ENCODE measurements at places on chromosomes 2 and 18.

- no peak for DNase-seq
These were observed 203.9 kb upstream of the PIK3C3 start for GRCh38 chr18:41751161-41751560.

GRCh38 chr18:61738042-61738441, 154.8 kb downstream of the RNF152 start:
- no peak for DNase-seq

DNA sequence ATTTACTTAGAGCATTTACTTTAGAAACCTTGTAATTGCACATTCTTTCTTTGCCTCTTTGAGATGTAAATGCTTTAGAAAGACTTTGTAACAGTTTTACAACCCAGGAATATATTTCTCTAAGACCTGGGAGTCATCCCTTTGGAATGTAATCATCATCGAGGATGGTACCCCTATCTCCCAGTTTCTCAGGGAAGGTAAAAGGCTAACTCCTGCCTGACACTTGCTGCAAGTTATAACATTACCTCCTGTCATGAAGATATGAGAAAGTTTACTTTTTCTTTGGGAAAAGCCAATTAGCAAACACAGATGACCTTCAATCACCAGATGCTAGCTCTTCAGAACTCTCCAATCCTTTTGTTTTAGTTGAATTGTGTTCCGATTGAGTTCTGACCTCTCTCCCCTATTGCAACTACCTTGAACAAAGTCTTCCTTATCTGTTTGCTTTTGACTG, 420.3 kb upstream of the FSIP2 start:
- DNase-seq, result no peak

DNA sequence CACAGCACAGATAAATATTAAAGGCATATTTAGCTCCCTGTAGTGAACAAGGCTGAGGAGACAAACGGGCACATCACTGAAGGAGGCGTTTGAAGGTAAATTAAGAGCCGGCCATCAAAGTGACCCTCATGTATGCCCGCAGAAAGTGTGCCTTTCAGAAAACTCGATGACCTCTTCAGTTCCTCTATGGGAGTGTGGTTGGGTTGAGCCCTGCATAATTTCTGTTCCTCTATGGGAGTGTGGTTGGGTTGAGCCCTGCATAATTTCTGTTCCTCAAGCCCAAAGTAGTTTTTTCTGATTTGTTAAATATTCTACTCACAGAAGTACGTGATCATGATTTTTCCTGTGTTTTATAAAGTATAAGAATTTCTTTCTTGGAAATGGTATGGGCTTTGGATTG, 568.5 kb downstream of the TSN start:
- DNase-seq, result no peak

DNA sequence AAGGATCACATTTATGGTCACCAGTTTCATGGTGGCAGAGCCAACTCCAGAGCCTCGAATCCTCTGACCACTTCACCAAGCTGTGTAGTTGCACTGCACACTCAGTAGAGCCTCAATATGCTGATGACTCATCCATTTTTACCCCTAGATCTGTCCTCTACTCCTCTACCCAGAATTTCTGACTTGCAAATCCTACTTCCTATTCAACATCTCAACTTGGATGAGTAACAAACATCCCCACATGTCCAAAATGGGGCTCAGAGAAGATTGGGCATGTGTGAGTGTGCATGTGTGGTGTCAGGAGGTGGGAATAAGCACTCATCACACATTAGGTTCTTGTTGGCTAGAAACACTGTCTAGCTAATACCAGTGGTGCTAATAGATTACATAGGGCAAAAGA, 57.8 kb upstream of the IGFBP2 start:
- DNase-seq, result no peak

DNA sequence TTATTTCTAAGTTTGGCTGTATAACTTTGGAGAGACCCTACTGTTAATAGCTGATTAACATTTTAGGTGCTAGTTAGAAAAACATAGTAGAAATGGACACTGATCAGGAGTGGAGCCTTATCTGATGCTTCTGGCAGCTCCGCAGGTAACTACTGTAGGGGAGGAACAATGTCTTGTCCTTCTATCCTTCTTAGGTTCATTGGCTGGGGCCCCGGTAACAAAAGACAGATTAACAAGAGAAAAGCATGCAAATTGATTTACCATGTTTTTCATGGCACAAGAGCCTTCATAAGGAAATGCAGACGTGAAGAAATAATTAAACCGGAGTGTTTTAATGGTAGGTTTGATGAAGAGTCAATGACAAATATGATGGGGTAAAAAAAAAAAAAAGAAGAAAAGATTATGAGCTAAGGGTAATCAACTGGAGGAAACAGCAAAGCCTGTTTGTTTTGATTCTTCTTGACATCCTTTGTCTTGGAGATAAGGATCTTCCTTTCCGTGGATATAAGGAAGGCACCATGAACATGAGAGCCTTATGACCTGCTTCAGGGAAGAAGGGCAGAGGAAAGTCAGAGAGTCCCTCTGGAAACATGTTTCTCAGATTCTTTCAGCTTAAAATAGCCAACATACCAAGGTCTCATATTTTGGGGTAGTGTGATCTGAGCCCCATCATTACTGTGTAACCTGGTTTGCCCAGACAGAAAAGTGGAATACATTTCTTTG, 62.4 kb upstream of the GCFC2 start:
- DNase-seq, result no peak

DNA sequence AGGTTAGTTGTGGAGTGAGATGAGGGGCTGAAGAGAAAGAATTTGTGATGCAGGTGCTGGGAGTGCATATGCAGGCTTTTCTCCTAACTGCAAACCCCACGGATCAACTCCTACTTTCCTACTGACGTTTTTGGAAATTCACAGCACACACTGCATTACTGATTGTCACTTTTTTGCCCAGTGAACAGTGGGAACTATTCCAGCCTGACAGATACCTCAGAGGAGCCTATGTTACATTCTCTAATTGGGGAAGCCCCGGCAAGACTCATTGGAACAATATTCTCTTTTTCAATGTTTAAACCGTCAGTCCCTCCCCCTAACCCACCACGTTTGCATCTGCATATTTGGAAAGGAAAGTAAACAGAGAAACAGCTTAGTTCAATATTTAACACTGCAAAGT, 126.2 kb downstream of the DPP4 start:
- no peak for DNase-seq

- no peak for DNase-seq
These were observed 4.6 kb downstream of the EN1 start for GRCh38 chr2:118842661-118843482.

GRCh38 chr2:144583741-144584453, 64.0 kb upstream of the ZEB2 start:
- DNase-seq, result no peak

- DNase-seq, result no peak
These were observed 89.9 kb downstream of the AP1S3 start for GRCh38 chr2:223747392-223748042.

DNA sequence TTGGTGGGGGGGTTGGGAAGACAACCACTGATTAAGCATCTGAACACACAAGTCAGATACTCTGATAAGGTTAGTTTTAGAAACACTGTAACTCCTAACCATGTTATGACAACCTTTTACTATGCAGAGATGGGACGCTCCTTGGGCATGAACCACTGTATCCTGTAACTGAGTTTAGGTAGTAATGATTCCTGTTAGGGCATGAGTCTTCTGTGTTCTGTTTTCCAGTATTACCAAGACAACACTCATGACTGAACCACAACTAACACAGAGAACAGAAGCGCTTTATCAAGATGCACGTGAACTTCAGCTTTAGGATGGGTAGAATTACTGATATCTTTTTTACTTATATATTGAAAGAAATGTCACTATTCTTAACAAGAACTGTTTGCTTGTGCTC, 14.1 kb upstream of the CREB1 start:
- DNase-seq, result no peak

DNA sequence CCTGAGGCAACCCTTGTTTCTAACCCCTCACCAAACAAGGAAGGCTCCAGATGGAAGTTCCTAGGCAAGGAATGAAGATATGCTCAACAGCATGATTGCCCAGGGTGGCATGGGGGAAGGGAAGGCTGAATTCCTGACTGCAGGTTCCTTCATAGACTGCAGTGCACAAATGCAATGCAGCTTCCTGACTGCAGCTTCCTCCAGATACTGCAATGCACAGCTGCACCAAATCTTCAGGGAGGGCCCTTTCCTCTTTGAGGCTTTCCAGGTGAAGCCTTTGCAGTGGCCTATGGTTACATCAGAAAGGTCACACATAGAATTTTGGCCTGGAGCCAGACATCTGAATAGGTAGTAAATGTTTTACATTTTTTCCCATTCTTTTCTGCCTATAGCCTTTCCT, 58.8 kb upstream of the DYNAP start:
- DNase-seq, result no peak

- no peak for DNase-seq
These were observed 12.0 kb downstream of the KCNK3 start for GRCh38 chr2:26704441-26704977.

DNA sequence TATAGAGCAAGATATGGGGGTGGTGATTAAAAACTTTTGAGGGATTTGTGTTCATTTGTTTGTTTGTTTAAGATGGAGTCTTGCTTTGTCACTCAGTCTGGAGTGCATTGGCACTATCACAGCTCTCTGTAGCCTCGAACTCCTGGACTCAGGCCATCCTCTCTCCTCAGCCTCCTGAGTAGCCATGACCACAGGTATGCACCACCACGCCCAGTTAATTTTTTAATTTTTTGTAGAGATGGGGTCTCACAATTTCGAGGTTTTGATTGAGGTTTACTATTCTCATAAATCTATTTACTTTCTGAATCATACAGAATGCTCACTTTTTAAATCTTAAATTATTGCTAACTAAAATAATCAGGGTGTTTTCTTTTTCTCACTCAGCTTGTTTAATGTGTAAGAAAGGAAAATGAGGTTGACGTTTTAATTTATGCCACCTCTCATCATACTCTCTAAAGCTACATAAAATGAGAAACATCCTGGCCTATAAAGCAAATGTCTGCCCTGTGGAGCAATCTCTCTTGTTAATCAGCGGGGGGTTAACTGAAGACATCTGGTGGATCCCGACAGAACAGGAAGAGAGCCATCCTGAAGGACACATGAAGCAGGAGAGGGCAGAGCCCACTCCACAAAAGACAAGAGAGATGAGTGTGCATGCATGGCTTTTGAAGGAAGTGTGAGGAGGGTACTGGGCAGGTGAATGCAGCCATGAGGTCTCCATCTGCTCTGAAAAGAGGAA, 589.1 kb upstream of the SLC8A1 start:
- DNase-seq, result no peak

DNA sequence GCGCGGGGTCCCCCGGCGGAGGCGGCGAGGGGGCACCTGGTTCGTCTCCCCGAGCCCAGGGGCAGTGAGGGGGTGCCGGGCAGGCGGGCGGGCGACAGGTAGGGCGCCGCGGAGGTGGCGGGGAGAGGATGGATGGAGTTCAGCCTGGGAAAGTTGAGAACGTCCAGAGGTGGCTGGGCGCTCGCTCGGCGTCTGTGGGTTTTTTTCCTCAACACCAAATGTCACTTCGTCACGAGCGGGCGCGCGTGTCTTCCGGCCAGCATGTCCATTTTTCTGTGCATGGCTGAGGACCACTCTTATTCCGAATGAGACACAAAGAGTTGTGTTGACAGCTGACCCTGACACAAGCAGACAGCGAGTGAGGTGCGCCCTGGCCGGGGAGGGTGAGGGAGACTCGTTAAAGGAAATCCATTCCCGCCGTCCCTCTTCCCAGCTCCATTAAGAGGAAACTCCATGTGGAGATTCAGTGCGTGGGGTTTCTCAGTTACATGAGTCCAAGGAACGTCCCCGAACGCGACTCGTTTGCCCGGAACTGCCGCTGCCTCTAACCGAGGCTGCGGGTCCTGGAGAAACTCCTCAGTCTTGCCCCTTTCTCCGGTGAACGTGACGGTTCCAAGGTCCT, 859 bp downstream of the GREB1L start:
- no peak for DNase-seq

DNA sequence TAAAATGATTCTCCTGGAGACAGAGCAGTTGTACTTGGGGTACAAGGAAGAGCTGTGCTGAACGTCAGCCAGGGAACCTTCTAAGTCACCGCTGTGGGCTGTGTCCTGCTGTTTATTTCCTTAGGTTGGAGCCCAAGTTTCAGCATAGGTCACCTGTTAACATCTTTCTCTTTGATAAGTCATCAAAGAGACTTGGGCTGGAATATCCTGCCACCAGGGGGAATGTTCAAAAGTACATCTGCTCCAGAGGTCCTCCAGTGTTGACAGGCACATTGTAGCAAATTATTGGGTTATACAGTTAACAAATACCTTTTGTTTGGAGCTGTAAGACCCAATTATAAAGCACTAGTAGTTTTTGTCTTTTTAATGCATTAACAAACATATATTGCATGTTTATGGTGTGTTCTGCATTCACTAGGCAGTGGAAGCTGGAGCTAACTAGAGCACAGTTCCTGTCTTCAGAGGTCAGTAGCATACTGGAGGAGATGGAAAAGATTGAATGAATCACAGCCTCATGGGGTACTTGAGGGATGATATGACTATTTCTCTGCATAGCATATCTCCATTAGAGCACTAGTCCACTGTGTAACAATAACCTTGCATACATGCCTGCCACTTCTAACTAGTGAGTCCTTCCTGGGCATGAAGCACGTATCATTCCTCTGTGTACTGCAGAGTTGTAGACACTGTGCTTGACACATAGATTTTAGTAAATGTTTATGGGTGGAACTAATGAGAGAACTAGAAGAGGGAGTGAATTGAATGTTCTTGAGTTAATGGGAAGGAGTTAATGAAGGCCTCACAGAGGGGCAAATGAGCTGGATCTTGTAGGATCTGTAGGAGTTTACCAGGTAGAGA, 182.1 kb downstream of the AGAP1 start:
- DNase-seq, result no peak

DNA sequence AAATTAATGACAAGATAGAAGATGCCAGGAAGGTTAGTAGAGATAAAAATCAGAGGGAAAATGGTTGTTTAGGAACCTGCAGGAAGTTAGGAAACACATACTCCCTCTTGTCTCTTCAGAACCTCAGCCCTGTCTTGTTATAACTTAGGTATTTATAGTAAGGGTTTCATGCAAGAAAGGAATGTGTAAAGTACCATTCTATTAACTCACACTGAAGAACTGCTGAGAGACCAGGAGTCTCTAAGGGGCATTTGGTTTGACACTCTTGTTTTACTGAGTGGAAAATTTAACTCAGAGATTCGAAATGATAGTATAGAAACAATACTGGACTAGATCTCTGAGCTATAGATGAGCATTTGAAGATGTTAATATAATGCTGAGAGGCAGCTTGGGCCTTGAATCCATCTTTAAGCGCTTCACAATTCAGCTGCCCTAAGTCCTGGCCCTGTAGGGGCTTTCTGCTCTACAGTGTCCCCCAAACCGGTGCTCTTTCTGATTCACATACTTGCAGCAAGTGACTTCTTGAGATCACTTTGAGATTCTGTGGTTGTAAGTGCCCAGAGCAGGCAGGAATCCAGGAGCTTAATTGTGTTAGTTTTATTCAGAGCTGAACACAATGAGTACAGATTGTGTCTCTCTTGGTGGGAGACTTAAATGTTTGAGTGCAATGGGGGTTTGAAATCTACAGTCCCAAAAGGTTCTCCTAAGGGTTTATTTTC, 235.0 kb upstream of the RGPD4 start:
- DNase-seq, result no peak

GRCh38 chr2:15238028-15238427, 323.1 kb downstream of the NBAS start:
- no peak for DNase-seq

- DNase-seq, result no peak
These were observed 126.3 kb downstream of the HDAC4 start for GRCh38 chr2:239274391-239275043.

Measured in stimulated activated naive CD4-positive, alpha-beta T cell (primary cell).